ENCODE measurements at places on chromosomes 12 and 14. TPM values are rescaled to one million over a fixed set of nuclear protein-coding genes. Genes with fewer than 3 reads are reported as not detected.

The NR1H4 gene
- not detected for total RNA-seq

The PGF gene
- total RNA-seq = 45.8 TPM

The ADAM21 gene
- total RNA-seq = 0.14 TPM

The RBP5 gene
- total RNA-seq = not detected

The ITPK1 gene
- total RNA-seq = 35.2 TPM

The HOXC5 gene
- total RNA-seq = not detected

The GPR65 gene
- not detected for total RNA-seq

The KRT83 gene
- total RNA-seq = not detected

The CLEC2D gene
- 1.4 TPM for total RNA-seq

The CD163 gene
- not detected for total RNA-seq

The CD4 gene
- total RNA-seq = 0.21 TPM

The OAS3 gene
- total RNA-seq = 16.0 TPM

The C12orf75 gene
- total RNA-seq = 8.7 TPM

The EID3 gene
- 5.8 TPM for total RNA-seq

The SLC38A6 gene
- 24.3 TPM for total RNA-seq

The SCFD1 gene
- 139 TPM for total RNA-seq

The KCNA1 gene
- not detected for total RNA-seq

The A2M gene
- total RNA-seq = not detected

The RNASE8 gene
- total RNA-seq = not detected

The APOLD1 gene
- total RNA-seq = 4.1 TPM

The TUBA1B gene
- total RNA-seq = 181 TPM

The AKAP3 gene
- total RNA-seq = 1.7 TPM

The GALNT9 gene
- not detected for total RNA-seq

The RFX4 gene
- total RNA-seq = not detected

The ASIC1 gene
- 2.1 TPM for total RNA-seq

The TDRD9 gene
- total RNA-seq = under 0.01 TPM

The ST8SIA1 gene
- total RNA-seq = 0.64 TPM

The IFNG gene
- not detected for total RNA-seq
